ENCODE measurements at places on chromosomes 5 and 9.

DNA sequence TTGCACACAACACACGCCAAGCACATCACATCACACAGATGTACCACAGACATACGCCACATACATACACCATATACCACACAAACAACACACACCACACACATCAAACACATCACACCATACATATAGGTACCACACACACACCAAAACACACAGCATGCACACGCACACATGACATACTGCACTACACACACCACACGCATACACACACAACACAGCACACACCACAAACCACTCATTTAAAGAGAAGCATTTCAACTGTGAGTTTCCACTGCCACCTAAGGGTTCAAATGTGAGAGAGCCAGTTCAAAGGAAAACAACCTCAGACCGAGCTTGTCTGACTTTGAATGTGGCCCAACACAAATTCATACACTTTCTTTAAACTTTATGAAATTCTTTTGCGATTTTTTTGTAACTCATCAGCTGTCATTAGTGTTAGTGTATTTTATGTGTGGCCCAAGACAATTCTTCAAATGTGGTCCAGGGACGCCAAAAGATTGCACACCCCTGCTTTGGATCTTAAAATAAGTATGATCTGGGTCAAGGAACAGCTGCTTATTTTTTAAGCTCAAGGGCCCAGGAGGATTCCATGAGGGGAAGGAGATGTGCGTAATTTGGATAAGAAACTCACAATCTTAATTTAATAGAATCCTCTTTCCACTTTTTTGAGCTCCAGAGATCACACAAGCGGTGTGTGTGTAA lies 494.6 kb downstream of the GADD45G start:
- DNase-seq: no peak

- DNase-seq: no peak
Measured at GRCh38 chr9:121021301-121021700, 28.8 kb downstream of the C5 start.

GRCh38 chr5:14413331-14413750 lies 168.3 kb upstream of the OTULINL start:
- no peak for DNase-seq

GRCh38 chr5:135710045-135710675 lies 124.3 kb upstream of the SLC25A48 start:
- DNase-seq: no peak

DNA sequence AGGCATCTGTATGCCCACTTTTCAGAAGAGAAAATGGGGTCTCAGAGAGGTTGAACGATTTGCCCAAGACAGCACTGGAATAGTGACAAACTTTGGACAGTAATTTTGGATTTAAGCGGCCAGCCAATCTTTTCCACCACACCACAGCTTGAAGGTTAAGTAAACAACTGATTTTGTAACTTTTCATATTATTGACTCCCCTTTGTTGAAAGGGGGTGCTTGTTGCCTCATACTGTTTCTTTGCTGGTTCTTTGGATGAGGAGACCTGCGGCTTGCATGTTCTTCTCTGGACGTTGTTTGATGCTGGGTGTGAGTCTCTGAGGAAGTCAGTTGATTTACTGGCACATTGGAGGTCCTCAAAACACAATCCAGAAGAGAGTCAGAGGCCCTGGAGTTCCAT lies 11.7 kb upstream of the GABBR2 start:
- DNase-seq: no peak

- no peak for DNase-seq
Measured at GRCh38 chr5:141760753-141761152, 78.7 kb upstream of the ARAP3 start.

GRCh38 chr9:5513966-5514616 lies 3.8 kb downstream of the PDCD1LG2 start:
- DNase-seq: no peak

DNA sequence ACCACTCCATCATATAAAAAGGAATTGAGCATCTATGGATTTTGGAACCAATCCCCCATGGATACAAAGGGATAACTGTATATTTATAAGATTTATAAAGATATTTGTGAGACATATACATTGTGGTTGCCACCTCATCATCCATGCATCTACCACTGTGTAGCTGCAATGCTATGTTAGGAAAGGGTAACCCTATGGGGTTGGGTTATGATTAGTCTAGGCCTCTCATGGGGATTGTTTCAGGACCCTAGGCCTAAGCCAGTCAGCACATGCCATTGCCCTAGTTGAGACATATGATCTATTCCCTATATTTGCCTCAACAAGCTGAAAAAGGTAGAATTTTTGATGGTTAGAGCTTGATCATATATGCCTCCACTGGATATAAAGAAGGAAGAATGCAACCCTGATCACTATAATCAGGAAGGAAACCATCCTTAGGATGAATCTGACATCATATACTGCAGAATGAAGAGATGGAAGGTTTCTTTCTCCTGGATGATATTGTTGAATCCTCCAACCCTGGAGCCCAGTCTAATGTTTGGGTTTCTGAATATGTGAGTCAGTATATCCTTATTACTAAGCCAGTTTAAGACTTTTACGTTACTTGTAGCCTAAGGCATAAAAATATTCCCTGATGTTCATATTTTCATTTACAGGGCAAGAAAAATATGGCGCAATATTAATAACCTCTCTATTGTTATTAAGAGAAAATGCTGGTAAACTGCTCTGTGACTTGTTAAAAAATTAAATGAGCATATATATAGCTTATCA lies 94.2 kb downstream of the ADAMTS19 start:
- DNase-seq: no peak

DNA sequence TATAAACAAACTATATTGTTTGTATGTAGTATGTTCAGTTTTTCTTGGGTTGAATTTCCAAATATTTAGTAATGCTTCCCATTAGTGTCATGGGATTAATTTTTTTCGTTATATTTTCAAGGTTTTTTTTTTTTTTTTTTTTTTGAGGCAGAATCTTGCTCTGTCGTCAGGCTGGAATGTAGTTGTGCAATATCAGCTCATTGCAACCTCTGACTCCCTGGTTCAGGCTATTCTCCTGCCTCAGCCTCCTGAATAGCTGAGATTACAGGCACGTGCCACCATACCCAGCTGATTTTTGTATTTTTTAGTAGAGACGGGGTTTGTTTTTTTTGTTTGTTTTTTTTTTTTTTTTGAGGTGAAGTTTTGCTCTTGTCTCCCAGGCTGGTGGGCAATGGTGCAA lies 10.6 kb downstream of the DDX46 start:
- DNase-seq: no peak

- no peak for DNase-seq
Measured at GRCh38 chr9:69797675-69798074, 22.9 kb upstream of the CFAP95 start.

GRCh38 chr5:35850967-35851680 lies 5.6 kb upstream of the IL7R start:
- DNase-seq: no peak

DNA sequence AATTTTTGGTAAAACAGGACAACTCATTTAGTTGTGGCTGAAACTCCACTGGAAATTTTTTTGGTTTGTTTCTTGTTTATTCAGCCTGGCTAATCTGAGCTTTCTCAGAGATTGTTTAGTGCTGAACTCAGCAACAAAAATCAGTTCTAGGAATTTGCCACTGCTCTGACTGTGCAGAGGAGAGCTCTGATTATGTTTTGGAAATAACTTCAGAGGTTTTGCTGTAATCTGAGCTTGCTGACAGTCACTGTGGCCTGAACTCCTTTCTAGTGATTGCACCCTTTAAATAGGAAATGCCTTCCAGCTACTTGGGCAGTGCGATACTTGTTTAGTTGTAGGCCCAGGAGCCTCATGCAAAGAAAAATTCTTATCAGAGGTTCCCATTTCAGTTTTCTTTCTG lies 60.2 kb downstream of the OSTF1 start:
- DNase-seq: peak; percentile 50

DNA sequence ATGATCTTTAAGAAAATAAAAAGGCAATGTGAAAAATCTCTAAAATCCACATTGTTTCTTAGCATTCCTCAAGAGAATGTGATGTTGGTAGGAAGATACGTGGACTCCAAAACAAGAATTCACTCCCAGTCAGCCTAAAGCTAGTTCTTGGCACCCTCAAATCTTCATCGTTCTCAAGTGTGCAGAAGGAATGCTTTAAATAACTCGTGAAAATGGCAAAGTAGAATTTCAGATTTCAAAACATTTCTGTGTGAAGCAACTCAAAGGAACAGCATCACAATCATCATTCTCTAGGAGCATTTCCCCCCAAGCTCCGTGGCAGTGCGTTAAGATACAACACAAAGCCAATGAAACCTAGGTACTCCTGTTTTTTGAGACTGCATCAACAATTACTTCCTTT lies 185.1 kb upstream of the DMAC1 start:
- no peak for DNase-seq

DNA sequence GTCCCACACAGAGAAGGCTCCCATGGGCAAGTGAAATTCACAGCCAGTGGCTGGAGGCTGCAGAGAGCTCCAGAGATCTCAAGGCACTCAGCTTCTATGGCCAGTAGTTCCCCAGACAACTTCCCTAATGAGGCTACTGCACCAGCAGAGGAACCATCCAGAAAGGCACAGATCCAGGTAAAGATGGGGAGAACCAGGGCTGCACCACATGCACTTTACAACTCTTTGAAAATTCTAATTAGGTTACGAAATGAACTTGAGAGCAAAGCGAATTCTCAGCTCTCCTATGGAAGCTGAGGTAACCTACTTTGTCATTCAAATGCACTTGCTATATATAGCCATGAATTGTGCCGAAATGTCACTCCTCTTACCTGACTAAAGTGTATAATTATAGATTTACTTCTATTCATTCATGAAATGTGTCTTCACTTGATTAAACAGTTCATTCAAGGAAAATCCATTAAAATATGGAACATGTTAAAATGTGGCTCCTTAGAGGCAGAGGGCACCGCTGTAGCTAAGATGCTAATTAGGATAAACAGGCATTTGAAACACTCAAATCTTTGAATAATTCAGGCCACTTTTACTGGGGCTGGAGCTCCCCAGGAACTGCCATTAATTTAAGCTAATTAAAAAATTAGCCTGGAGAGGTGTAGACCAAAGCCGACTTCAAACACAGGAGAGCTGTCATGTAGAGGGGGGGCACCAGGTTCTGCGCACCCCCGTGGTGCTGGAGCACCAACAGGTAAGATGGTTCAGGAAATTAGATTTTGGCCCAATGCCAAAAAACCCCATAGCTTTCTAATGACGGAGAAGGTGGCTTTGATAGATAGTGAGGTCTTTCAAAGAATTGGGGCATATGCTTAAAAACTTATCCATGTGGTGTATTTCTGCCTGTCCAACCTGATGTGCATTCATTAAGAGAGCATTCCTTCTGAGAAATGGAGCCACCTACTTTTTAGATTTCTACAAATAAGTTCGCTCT lies 204.1 kb downstream of the GABBR2 start:
- no peak for DNase-seq

GRCh38 chr5:11878814-11879213 lies 25.4 kb downstream of the CTNND2 start:
- DNase-seq: no peak

DNA sequence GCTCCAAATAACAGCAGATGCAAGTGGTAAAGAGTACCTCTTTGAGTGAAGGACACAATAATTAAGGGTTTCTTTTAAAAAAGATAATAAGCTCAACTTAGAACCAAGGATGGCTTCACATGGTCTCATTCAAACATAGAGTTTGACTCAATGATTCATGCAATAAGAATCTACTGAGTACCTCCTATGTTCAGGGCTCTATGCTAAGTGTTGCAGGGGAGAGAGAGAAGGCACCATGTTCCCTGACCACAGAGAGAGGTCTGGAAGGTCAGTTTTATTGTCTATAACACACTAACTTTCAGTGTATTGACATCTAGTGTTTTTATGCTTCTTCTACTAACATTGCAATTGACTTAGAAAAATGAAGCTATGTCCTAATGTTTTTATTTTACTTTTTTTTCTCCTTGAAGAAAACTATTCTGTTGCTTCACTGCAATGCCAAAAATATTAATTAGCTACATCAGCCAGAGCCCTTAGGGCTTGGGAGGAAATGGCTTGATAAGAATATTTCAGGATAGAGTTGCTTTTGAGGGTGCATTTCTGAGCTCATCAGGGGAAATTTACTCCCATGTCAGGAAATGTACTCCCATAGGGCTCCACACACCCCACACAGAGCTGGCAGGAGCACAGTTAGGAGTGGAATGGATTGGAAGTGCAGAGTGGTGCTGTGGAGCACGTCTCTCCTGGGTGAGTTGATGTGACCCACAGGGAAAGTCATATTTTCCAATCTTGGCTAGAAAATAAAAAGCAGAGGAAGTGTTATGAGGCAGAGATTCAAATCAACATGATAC lies 106.6 kb downstream of the PDE8B start:
- DNase-seq: no peak

GRCh38 chr5:22521521-22521920 lies 331.6 kb downstream of the CDH12 start:
- DNase-seq: no peak

- no peak for DNase-seq
Measured at GRCh38 chr5:10885026-10885425, 124.0 kb upstream of the DAP start.

DNA sequence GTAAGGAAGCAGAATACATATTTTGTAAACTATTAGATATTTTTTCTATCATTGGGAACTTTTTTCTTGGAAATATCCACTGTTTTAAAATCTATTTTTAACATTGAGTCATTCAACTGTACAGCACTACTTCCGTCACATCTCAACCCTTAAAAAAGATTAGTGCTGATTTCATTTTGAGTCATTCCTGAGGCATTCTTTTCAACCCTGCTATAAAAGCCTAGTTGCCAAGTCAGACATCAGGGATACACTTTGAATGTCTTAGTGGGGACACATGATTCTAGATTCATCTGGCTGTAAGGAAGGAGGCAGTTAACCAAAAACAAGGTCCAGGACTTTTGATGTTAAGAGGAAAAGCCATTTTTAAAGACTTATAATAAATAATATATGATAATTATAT lies 160.9 kb downstream of the GIN1 start:
- DNase-seq: no peak

GRCh38 chr9:134969156-134970045 lies 51.7 kb upstream of the FCN1 start:
- DNase-seq: no peak

- DNase-seq: no peak
Measured at GRCh38 chr5:144086295-144086694, 84.2 kb downstream of the YIPF5 start.

GRCh38 chr9:106816524-106816923 lies 46.4 kb upstream of the ZNF462 start:
- no peak for DNase-seq

DNA sequence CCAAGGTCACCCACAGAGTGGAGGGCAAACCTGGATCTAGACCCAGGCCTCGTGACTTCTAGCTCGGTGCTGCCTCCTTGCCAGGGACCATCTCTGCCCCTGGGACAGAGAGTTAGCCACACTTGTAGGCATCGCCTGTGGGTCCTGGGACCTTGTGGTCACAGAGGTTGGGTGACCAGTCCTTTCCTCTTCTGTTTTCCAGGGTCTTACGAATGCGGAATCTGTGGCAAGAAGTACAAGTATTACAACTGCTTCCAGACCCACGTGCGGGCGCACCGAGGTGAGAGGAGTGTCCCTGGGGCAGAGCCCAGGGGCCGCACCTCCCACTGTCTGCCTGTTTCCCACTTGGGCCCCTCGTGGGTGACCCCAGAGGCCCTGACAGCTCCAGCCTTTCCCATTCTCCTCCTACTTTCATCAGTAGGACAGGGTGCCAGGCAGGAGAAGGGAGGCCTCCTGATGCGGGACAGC lies 76.3 kb downstream of the AMBP start:
- no peak for DNase-seq

Measured in DND-41 (cell line).